ENCODE measurements at places on chromosomes 3 and 15. TPM values are rescaled to one million over a fixed set of nuclear protein-coding genes. Genes with fewer than 3 reads are reported as not detected.

DNA sequence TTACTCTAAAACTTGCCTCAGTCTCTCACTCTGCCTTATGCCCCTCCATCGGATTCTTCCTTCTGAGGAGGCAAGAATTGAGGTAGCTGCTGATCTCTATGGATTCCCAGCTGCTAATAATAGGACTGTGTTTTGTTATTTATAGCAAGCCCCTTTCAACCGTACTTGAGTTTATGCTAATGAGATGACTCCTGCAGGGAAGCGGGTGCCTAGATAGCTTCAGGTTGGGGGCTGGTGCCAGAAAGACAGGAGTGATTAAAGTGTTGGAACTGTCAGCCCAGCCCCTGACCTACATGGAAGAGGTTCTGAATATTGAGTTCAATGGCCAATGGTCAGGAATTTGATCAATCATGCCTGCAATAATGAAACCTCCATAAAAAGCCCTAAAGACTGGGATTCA is 21.8 kb upstream of the LIMD1 start:
- no peak for DNase-seq

- no peak for DNase-seq
Observed at GRCh38 chr3:27616031-27616430, 106.1 kb downstream of the EOMES start.

Gene CD80
- 0.50 TPM for total RNA-seq

Gene WDR49
- total RNA-seq, result 3.2 TPM

Gene TNFAIP8L3
- total RNA-seq, result 7.5 TPM

GRCh38 chr3:102237181-102237580 is 197.6 kb upstream of the ZPLD1 start:
- no peak for DNase-seq

All from omental fat pad (tissue), 4 donors.